ENCODE measurements at places on chromosomes 2 and 18.

GRCh38 chr2:76678383-76679024 is 843.7 kb downstream of the LRRTM4 start:
- DNase-seq = no peak

- DNase-seq = no peak
Observed at GRCh38 chr2:156956161-156956560, 301.3 kb upstream of the GALNT5 start.

DNA sequence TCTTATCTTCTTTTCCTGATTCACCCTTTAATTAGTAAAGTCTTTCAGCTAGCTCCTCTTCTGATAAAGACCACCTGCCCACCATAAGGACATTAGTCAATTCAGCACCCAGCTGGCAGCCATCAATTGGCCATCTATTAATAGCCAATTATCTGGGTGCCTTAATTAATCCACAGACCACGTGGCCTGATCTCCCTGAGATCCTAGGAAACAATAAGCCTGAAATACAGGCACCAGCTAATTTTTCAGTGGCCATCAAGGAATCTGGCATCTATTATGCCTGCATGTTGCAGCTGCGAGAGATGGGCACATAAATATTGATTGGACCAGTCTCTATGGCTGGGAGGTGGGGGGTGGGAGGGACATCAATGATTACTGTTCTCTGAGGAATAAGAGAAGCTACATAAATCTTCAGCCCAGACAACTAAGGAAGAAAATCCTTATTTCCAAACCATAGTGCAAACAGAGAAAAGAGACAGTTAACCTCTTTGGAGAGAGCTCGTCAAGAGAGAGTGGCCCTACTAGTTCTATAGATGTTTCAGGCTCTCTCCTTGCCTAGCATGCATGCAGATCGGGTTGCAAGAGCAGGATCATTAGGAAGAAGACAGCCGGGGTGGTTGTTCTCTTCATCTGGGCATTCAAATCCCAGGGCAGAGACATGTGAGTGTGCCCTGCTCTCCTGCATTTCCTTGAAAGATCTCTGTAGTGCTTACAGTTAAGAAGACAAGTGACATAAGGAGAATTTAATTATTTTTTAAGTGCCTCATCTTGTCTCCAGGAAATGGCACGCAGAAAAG is 8.7 kb downstream of the GALNT14 start:
- no peak for DNase-seq

DNA sequence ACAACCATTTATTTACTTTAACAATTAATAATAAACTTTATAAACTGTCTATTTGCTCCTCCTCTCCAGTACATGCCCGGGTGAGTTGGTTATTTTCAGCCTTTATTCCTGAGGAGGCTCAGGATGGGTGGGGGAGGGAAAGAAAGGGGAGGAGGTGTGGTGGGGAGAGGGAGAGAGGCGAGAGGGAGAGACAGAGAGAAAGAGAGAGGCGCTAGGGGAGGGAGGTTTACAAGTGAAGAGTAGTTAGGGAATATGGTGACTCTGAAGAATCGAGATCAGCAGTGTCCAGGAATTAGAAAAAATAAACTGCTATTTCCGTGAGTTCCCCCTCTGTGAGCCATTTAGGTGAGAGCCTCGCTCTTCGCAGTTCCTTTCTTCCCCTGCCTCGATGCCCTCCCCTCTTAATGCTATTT is 138.9 kb downstream of the MEIS1 start:
- DNase-seq = peak; percentile 32

DNA sequence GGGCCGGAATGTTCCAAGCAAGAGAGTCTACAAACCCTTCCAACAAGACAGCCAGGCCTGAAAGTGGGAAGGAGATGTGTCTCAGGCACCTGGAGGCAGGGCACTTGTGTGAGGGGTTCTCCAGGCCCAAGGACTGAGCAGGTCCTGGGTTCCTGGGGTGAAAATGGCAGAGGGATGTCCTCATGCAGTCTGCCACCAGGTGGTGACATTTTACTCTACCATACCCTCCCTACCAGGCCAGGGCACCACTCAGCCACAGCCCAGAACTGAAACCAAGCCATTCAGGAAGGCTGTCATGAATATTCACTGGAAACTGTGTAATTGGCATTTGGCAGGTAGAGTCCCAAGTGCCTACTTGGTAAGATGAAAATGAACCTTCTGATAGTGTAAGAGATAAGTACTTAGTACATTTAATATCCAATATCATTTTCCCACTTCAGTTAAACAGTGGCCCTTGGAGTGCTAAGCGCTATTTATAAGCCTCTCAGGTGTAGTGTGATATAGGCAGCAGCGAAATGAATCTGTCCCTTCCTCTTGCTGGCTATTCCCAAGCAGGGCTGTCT is 185.1 kb downstream of the MYO5B start:
- peak; percentile 50 for DNase-seq

DNA sequence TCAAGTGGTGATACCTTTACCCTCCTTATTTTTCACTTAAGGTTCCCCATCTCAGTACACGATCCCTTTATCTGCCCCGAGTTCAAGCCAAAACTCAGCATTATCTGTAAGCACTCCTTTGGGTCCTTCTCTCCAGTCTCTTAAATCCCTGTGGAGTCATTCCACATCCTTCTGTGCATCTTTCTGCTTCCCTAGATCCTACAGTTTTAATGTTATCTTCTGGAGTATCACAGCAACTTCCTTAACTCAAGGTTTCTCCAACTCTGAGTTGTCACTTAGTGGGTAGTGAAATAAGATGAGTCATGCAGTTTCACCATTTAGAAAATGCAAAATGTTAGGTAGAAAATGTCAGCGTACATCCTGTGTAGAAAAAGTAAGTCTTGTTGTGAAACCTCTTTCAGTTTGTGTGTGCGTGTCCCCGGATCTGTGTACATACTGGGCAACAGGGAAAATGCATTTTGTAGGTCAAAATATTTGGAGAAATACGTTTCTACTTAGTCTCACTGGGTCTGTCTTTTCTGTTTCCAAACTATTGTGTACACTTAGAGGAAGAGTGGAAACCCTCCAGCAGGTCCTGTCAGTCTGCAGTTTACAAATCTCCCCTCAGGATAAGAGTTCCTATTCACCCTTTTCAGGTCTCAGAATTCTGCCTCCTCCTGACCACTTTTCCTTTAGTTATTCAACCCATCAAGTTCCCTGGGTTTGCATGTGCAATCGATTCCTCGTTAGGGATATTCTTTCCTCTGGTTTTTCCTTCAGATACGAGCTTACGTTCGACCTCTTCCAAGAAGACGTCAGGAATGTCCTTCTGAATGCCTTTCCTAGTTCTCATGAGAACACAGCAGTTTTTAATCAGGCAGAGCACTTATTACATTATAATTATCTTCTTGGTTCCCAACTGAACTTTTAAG is 154.8 kb downstream of the TGIF1 start:
- DNase-seq = peak; percentile 97

DNA sequence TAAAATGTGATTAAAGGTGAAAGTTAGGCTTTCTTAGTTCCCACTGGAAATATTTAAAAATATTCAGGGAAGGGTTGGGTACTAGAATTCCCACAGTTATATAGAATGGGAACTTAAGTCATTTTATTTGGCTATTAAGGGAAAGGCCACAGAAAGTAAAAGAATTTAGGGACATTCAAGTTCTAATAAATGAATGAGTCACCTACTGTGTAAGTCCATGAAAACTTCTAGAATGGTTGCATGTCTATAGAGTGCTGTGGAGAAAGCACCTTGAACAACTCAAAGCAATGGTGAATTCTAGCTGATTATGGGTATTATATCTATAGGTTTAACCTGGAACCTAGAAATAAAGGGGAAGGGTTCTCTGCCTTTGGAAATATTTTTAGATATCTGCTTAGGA is 28.1 kb upstream of the SLC4A10 start:
- DNase-seq = no peak

- DNase-seq = no peak
Observed at GRCh38 chr2:43198263-43198662, 28.1 kb downstream of the ZFP36L2 start.

GRCh38 chr2:64975232-64975821 is 13.9 kb upstream of the SLC1A4 start:
- DNase-seq = peak; percentile 71

- DNase-seq = no peak
Observed at GRCh38 chr2:190182071-190182524, 119.6 kb upstream of the MSTN start.

DNA sequence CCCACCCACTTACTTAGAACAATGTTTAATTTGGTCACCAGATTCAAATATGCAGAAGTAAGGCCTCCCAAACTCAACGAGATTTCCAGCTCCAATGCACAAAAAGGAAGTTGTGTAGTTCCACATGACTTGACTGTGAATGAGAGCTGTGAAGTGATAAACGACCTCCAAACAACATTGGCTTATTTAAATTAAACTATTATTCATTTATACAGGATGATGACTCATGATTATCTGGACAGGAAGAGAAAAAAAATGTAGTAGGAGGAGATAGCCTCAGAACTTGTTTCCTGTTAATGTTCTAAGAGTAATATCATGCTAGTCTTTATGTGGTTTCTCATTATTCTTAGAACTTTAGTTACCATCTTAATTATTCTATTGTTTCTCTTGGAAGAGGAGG is 237.3 kb downstream of the C1D start:
- peak; percentile 85 for DNase-seq

DNA sequence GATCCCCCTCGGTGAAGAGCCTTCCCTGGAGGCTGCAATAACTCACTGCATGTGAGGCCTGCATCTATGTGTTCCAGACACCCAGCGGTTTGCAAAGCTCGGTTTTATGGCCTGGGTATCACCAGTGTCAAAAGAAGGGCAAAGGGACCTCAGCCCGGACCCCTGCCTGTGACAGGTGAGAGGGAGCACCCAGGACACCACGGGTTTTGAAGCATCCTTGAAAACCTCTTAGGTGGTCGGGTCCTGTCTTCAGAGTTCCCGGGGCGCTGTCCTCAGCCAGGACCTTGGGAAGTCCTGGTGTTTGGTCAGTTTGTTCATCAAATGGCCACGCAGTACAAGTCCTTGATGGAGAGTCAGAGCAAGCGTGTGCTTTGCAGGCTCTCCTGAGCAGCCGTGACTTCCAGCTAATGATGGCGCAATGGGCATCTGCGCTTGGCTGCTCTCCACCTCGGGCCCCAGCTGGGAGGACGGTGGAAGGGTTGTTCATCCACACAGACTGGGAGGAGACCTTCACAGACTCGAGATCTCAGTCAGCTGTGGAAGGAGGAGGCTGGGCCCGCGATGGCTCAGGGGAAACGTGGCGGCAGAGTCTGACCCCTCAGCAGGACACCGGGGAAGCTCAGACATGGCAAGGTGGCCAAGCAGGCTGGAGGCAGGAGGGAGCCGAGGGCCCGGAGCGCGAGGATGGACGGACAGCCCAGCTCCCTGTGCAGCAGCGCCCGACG is 113.1 kb upstream of the GPC1 start:
- DNase-seq = no peak

DNA sequence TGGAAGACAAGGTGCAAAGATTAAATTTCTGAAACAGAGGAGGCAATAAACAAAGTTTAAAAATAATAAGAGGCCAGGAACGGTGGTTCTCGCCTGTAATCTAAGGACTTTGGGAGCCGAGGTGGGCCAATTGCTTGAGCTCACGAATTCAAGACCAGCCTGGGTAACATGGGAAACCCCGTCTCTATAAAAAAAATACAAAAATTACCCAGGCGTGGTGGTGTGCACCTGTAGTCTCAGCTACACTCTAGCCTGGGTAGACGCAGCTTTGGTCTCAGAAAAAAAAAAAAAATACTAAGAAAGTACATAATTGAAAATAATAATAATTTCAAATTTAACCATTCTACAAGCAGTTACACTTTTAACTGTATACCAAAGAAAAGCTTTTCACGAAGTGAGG is 744.6 kb upstream of the POU3F3 start:
- DNase-seq = no peak

DNA sequence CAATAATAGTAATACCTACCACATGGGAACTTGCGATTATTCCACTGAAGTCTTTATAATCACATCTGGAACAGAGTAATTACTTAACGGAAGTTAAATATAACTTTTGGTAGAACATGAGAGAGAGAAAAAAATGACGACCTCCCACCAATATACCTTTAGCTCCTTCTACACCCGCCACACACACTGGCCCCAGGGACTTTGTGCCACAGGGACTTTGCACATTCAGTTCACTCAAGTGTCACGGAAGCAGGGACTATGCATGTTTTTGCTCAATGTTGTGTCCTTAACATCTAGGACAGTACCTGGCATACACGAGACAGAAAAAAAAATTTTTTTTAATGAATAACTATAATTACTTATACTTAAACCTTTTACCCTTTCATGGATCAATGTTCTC is 4.0 kb downstream of the GPR155 start:
- DNase-seq = no peak

GRCh38 chr18:55731594-55732042 is 143.6 kb upstream of the TCF4 start:
- DNase-seq = no peak

GRCh38 chr2:46554397-46554796 is 75.0 kb downstream of the TMEM247 start:
- no peak for DNase-seq

DNA sequence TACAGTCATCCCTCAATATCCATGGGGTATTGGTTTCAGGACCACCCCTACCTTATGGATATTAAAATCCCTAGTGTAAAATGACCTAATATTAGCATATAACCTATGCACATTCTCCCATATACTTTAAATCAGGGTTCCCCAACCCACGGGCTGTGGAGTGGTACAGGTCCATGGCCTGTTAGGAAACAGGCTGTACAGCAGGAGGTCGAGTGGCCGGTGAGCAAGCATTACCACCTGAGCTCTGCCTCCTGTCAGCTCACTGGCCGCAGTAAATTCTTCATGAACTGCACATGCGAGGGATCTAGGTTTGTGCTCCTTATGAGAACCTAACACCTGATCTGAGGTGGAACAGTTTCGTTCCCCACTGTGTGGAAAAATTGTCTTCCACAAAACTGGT is 73.8 kb downstream of the RIF1 start:
- DNase-seq = no peak

GRCh38 chr2:220959391-220959802 is 612.7 kb downstream of the EPHA4 start:
- DNase-seq = no peak

- DNase-seq = no peak
Observed at GRCh38 chr18:62138461-62139235, 48.2 kb downstream of the PIGN start.

DNA sequence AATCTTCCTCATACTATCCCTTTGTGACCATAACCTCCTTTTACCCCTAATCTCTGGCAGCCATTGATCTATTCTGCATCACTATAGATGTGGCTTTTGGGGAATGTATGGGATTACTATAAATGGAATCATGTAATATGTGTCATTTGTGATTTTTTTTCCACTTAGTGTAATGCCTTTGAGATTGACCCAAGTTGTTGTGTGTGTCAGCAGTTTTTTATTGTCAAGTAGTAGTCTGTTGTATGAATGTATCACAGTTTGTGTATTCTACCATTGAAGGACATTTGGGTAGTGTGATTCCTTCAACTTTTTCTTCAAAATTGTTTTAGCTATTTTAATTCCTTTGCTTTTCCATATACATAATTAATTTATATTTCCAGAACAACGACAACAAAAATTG is 18.6 kb downstream of the VRK2 start:
- no peak for DNase-seq

DNA sequence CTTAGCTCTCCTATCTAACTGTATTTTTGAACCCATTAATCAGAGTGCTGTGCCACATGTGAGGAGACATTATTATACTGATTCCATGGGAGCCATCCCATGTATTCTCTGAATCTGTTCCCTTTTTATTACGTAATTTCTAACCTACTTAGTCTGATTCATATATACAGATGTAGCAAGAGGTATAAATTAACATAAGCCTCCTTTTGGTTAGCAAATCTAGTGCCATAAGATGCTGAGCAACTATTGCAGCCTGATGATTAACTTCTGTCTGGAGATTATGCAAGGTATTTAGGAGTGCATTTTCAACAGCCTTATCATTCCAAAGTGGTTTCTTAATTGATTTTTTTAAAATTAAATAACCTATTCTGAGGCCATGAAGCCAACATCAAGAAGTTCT is 114.1 kb upstream of the MSH2 start:
- peak; percentile 90 for DNase-seq

GRCh38 chr2:57141269-57141668 is 905.3 kb upstream of the VRK2 start:
- no peak for DNase-seq
